NCI-H524 treated with DMSO at 0.1 percent for 48 hours (cell line): ENCODE measurements at places on chromosomes 11 and 22.

- DNase-seq = no peak
These were observed 590 bp downstream of the NNMT start for GRCh38 chr11:114296605-114297372.

DNA sequence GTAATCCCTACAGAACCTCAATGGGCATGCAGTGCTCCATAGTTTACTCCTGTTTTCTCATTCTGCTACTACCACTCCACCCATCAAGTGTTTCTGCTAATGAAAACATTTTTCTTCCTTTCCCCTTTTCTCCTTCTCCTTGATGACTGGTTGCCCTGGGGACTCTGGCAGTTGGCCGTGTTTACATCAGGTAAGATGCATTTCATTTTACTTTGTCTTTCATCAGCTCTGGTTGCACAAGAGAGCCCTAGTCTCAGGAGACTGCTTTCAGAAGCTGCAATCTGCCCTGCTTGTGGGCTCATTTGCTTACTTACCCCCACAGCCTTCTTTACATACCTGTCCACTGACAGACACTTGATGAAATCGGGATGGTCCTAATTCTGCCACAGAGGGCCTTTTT is 19.6 kb upstream of the LIMK2 start:
- no peak for DNase-seq

DNA sequence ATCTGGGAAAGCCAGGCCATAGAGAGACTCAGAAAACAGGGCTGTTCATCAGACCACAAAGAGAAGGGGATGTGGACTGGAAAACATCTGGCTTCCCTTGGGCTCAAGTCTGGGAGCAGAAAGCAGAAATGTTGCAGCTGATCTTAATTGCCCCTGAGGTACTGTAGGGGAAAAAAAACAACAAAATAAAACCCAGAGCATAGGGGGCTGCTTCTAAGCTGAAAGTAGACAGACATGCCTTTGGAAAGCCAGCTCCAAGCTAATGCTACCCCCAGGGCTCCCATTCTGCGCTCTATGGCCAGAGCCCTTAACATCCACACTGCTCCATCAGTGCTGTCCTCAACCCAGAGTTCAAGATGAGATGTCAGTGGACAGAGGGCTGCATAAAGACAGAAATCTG is 2.0 kb upstream of the PACSIN3 start:
- no peak for DNase-seq

- DNase-seq = no peak
These were observed 25.4 kb downstream of the TRIM44 start for GRCh38 chr11:35688023-35688422.

DNA sequence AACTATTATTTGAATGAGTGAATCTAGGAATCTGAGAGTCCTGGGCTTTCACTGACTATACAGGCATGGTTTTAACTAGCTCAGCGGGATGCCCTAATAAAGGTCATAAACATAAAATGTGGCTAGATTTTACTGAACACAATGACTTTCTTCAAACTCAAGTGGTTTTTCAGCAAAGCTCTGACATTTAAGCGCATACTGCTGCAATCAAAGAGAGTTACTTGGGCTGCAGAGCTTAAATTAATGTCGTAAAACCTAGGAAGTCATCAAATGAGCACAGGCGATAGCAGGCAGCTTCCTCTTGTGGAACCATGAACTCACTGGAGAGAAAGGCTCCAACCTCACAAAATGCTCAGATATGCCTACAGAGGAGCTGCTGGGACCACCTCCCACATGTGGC is 6.7 kb downstream of the CSNK2A3 start:
- no peak for DNase-seq

GRCh38 chr22:40412441-40412840 is 42.0 kb downstream of the SGSM3 start:
- DNase-seq = no peak

DNA sequence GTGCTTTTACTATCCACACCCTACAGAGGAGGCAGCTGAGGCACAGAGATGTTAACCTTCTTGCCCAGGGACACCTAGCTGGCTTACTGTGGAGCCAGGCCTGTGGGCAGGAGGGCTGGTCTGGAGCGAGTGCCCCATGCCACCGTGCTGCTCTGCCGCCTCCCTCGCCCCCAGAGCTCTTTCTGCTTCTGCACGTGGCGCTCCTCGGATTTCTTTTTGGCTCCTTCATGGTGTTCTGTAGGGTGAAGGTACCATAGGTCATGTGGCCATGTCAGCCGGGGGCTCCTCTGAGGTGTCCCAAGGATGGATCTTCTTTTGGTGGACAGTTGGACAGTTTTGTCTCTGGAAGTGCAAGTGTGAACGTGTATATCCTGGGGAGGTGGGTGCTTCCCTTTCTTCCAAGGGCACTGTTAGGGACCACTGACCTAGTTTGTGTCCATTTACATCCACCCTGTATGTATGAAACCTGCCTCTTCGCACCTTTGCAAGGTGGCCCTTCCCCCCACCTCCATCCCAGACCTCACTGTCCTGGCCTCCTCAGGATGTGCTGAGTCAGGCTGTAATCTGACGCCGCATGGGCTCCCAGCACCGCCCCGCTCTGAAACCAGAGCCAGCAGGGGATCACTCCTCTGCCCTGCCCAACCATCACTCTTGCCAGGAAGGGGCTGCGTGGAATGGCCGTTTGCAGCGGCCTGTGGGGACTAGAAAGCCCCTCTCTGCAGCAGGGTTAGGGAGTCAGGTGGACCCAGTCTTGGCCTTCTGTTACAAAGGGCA is 31.7 kb downstream of the POLR3H start:
- no peak for DNase-seq

DNA sequence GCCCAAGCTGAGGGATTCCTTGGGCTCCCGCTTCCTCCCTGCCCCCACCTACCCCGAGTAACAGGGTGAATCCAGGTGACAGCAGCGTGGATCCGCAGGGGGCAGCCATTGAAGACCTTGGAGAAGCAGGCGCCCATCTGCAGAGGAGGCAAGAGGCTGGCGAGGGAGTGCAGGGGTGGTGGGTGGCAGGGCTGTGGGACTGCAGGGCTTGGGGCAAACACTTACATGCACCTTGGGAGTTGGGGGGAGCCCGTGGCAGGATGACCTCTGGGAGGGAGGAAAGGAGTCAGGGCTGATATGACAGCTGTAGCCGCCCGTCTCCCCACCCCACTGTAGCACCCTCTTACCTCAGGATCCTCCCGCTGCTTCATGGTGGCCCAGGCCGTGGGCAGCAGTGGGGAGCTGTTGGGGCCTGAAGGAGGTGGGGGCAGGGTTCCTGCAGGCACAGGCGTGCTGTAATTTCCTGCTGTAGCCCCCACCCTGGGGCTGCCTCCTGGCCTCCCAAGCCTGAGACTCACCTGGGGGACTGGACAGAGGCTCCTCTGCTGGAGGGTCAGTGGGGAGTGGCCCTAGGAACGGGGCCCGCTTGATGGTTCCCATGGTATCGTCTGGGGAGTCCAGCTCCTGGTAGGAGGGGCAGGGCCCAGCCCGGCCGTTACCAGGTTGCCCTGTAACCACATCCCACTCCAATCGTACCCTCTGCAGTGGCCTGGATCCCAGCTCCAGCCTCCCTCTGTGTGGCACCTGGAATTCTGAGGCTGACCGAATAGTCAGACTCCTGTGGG is 6.1 kb downstream of the MAP4K2 start:
- no peak for DNase-seq

DNA sequence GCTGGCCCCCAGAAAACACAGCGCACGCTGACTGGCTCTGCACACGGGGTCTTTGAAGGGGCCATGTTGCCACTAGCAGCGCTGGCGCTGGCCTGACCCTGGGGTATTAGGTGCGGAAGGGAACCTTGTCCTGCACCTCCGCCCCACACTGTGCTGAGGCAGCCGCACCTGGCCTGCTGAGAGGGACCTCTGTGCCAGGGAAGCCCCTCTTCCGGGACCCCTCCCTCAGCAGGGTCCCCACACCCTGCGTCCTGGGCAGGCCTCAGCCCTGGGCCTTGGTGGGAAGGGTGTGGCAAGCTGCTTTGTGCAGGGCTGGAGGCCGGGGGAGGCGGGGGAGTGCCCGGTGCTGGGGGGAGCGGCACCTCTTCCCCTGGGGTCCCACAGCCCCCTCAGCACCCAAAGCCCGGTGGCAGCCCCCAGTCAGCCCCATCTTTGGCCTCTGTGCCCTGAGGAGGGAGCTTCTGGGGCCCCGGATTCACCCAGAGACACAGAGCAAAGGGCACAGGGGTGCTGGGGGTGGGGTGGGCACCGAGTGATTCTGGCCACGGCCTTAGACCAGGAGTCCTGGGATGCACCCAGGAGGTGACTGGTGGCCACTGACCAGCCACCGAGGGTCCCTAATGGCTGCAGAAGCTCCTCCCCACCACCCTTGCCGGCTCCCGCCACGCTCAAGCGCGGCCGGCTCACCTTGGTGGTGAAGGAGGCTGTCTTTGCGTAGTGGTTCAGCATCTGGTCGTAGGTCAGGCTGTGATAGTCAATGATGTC is 11.4 kb downstream of the TTLL8 start:
- DNase-seq = no peak

DNA sequence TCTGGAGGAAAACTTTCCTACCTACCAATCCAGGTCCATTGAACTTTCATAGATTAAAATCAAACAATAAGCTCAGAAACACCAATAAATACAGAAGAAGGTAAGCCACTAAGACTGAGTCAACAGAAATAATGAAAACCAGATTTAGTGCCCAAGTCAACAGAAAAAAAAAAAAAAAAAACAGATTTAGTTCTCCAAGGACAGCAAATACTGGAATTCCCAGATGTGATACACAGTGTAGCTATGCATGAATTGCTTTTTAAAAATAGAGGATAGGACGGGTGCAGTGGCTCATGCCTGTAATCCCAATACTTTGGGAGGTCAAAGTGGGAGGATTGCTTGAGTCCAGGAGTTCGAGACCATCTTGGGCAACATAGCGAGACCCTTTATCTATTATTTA is 15.7 kb downstream of the DMC1 start:
- DNase-seq = no peak
